Stimulated activated CD4-positive, alpha-beta T cell treated with anti-CD3 and anti-CD28 coated beads, Interleukin-1b, Interleukin-23, amount 100 ng/mL, for 1 hour (primary cell): ENCODE measurements at places on chromosomes 5 and 9.

- no peak for DNase-seq
Measured at GRCh38 chr9:98862936-98863335, 55.5 kb downstream of the GALNT12 start.

DNA sequence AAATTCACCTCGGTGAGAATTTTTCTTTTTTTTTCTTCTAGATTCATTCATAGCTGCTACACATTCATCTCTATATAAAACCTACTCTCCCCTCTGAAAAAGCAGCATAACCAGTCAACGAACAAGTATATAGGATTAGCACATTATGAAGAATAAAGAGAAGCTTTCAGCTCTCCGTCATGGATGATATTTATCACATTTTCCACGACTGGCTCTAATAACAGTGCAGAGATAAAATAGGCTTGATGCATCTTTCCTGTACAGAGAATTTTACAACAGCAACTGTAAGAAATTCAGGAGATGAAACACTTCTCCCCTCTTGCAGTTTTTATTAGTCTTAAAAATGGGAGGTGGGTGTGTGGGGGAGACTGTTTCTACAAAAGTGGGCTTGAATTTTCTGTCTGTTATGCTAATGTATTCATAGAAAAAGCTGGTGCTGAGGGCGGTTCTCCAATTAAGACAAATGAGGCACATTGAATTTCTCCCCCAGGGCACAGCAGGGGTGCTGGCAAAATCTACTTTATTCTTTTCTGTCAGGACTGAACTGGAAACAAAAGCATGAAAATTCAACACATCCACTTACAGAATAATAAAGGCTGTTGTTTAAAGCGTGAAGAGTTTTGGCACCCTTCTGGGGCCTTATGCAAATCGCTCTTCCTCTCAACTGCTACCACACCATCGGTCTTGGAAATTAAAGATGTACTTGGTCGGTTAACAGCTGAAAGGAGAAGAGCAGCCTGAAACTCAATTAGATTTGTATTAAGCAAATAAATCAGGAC is 233.9 kb upstream of the ZNF608 start:
- no peak for DNase-seq

DNA sequence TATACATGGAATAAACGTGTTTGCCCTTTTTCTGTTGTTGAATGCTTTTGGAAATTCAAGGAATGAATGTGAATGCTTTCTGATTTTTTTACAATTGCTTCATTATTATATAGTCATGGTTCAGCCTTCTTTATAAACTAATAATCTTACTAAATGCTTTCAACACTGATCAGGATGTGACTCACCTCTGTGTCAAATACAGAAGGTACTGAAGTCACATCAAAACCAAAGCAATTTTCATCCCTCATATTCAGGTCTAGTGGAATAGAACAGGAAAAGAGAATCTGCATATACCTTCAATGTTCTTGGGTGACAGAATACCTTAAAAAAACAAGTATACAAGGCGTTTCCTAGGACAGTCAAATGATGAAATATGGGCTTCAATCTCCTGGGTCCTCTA is 170.7 kb downstream of the PDE4D start:
- DNase-seq = no peak

- no peak for DNase-seq
Measured at GRCh38 chr5:116424951-116425350, 149.7 kb downstream of the SEMA6A start.

- no peak for DNase-seq
Measured at GRCh38 chr9:98989036-98990000, 45.6 kb downstream of the COL15A1 start.

DNA sequence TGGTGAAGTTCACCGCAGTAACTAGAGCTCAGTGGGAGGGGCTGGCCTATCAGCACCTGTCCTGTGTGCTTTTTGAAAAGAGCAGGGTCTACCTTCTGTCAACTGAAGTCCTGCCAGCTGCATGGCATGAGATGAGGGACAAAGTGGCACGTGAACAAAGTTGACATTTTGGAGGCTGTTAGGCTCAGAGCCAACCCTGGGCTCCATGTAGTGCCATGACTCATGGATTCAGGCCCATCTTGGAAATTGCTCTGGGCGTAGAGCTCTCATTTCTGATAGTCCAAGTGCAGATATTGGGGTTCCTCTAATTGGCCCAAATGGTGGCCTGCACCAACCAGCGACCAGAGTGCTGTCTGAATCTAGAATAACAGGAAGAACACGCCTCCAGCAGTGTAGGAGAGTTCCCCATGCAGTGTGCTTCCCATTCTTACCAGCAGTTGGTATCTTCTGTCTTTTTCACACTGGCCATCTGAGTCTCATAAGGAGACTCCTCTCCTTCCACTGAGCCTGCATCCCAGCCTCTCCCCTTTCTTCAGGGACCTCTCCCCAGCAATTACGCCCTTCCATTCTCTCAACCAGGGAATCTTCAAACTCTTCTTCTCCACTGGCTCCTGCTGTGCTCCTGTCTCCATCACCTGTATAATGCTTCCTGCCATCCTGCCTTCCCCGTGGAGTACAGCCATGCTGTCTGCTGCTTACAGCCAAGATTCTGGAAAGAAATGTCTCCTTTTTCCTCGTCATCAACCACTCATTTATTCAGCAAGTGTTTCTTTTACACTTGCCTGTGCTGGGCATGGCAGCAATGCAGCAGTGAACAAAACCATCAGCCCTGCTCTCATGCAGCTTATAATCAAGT is 30.4 kb downstream of the IRF1 start:
- DNase-seq = no peak

- DNase-seq = no peak
Measured at GRCh38 chr9:116543731-116544400, 143.2 kb upstream of the TRIM32 start.

DNA sequence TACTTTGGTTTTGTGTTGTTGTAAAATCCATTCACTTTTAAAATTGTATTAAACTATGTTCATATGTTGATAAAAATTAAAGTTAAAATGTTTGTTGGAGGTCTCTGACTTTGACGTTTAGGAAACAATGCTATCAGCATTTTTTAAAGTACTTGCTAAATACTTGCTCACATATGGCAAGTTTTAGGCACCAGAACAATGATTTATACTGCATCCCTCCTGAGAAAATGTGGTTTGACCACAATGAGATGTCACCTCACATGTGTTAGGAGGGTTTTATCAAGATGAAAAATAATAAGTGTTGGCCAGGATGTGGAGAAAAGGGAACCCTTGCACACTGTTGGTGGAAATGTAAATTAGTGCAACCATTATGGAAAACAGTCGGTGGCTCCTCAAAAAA is 180.8 kb downstream of the HSD17B3 start:
- DNase-seq = no peak

- DNase-seq = no peak
Measured at GRCh38 chr9:97567182-97567893, 65.8 kb downstream of the TSTD2 start.

DNA sequence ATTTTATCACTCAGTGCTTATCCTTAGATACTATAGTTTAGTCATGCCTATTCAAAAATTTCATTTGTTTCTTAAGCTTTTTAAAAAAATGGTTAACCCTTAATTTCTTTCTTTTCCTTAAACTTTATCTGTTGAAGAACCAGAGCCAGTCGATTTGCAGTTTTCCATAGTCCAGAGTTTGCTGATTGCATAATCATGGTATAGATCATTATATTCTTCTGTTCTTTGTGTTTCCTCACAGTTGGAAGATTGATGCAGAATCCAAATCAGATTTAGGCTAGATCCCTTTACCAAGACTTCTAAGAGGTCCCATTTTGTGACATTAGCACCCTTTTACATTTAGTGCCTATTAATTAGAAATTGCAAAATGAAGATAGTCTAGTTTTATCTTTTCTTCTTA is 18.0 kb downstream of the TMEM38B start:
- no peak for DNase-seq

DNA sequence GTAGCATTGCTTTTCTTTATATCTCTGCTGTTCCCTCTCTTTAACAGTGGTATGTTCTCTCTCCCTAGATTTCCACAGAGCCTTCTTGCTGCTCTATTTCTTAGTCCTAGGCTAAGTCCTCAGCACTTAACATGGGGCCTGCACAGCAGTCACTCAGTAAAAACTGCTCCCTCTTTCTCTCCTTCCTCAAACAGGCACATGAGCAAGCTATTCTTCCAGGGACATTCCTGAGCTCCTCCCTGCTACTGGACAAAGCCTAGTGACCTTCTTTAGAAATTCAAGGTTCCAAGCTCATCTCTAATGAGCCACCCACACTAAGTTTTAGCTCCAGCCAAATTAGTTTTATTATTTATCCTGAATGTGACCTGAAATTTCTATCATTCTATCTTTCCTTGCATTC is 39.5 kb downstream of the TRIM32 start:
- DNase-seq = no peak

- no peak for DNase-seq
Measured at GRCh38 chr5:76372323-76373054, 30.6 kb upstream of the IQGAP2 start.

GRCh38 chr5:44697025-44697424 is 111.7 kb upstream of the MRPS30 start:
- DNase-seq = no peak

DNA sequence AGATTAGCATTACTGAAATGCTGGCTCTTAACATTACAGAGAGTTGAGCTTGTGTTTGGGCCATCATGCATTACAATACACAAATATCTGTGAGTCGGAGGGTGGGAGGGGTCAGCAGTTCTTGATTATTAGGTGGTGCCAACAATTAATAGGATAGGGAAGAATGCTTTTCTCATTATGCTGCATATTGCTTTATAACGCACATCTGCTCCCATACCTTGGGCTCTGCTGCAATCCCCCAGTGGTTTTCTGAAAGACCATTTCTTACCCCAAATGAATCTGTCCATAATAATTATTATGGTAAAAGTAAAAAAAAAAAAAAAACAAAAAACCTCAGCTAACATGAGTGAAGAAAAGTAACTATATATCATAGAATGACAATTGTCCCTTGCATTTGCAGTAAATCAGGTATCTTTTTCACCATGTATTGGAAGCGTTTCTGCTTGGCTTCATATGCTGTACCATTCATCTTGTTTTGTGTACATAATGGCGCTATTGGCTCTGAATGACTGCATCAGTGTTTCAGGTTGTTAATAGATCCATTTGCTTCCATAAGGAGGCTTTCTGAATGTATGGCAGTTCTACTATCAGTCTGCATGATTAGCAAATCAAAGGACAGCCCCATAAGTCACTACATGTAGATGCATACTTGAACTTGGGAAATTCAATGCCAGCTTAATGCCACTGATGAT is 75.9 kb downstream of the CAVIN4 start:
- DNase-seq = no peak

- no peak for DNase-seq
Measured at GRCh38 chr5:14569948-14570691, 11.5 kb upstream of the OTULINL start.

- DNase-seq = no peak
Measured at GRCh38 chr5:111548992-111549649, 36.8 kb upstream of the STARD4 start.

DNA sequence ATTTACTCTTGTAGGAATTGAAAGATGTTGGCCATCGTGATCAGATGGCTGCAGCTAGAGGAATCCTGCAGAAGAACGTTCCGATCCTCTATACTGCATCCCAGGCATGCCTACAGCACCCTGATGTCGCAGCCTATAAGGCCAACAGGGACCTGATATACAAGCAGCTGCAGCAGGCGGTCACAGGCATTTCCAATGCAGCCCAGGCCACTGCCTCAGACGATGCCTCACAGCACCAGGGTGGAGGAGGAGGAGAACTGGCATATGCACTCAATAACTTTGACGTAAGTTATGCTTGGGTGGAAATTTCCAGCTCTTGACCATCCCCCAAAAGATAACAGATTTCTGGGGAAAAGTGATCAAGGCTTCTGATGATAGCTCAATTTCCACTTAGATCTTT is 50.6 kb downstream of the LRRTM2 start:
- DNase-seq = no peak

DNA sequence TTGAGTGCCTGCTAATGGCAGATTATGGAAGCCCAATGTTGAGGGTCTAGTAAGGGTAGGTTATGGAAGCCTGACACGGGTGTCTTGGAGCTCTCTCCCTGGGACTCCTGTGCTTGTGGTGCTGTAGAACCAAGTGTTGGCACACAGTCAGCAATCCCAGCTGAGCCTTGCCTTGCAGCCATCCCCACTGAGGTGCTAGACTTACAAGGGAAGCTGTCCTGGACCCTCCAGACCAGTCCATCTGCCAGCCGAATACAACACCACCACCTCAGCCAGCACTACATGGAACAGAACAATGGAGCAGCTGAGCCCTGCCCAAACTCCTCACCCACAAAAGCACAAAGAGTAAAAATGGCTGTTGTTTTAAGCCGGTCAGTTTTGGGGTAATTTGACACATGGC is 90.5 kb upstream of the DNAH5 start:
- DNase-seq = no peak

- no peak for DNase-seq
Measured at GRCh38 chr5:178454821-178455479, 135.2 kb downstream of the COL23A1 start.

- DNase-seq = no peak
Measured at GRCh38 chr5:168365581-168366081, 74.2 kb downstream of the WWC1 start.

DNA sequence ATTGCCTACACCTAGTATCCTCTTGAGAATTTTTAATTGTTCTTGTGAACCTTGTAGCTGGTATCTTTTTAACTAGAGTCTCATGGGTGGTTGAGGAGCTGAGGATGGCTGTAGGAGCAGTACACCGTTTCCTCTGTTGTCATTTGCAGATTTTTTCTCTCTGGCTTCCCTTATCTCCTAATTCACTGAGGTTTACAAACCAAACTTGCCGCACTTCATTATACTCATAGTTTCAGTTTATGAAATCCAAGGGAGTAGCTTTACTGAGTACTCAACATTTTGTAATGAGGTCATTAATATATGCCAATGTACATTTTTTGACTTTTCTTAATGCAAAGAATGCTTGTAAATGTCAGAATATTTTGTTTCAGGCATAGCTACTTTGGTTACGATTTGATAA is 154.2 kb downstream of the CCDC171 start:
- DNase-seq = no peak

DNA sequence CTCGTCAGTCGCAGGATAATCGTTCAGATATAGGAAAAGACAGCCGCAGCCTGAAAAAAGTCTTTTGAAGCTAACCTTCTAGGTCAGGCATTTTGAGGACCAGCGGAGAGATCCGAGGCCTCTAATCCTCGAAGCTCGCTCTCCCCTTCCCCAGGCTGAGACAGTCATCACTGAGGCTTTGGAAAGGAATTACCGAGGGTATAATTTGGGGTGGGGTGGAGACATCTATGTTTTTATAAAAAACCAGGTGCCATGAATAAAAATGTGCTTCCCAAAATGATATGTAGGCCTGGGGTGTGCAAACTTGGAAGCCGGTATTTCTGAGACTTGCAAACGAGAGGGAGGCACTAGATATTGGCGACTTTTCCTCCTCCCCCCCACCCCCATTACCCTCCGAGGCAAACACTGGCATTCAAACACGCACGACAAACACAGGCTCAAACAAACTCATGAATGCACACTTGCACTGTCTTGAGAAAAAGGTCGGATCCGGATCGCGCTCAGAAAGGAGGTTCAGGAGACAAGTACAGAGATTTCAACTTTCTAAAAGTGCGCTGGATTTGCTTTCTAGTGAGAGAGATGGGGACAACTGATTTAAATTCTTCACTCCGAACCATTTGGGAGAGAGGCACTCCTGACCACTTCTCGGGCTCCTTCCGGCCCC is 935 bp upstream of the MSX2 start:
- DNase-seq = no peak

GRCh38 chr5:140840978-140841962 is at the start of gene PCDHA8:
Gene PCDHA8 (plus strand): TSS chr5:140841187. CDS start chr5:140841322, 135 bp downstream.
- no peak for DNase-seq

GRCh38 chr5:143435210-143435657 is 31.7 kb upstream of the NR3C1 start:
- DNase-seq = no peak
